Left hindlimb (tissue), 1 donor: ENCODE measurements at places on chromosomes 6 and 20.

DNA sequence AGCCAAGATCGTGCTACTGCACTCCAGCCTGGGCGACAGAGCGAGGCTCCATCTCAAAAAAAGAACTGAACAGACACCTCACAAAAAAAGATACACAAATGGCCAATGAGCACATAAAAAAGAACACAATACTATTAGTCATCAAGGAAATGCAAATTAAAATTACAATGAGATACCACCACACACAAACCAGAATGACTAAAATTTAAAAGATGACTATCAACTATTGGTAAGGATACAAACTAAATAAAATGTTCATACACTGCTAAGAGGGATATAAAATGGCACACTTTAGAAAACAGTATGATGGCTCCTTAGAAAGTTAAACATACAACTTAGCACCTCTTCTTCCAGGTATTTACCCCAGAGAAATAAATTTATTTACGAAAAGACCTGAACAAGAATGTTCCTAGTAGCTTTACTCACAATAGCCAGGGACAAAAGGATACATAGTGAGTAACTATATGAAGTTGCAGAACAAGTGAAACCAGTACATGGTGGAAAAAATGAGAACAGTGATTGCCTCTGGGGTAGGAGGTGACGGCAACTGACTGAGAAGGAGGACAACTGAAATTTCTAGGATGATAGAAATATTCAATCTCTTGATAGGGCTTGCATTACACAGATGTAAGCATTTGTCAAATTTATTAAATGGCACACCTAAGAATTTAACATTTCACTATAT is 53.2 kb downstream of the FAM8A1 start:
- DNase-seq = no peak

DNA sequence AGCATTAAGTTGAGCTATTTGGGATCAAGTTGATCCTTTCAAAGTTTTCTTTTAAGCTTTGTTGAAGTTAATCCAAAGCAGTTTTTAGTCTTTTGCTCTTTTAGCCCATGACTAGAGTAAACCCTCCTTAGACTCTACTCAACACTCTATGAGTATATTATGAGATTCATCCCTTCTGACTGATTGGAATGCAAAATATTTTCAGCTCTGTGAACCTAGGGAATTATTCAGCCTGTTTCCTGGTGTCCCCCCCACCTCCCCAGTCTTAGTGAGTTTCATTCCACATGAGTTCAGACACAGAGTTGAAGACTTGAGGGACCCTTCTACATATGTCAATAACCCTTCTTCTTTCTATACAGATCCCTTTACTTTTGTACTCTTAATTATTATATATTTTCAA is 413.7 kb downstream of the RFPL4B start:
- no peak for DNase-seq

- DNase-seq = no peak
Measured at GRCh38 chr6:116002756-116003155, 57.9 kb downstream of the FRK start.

GRCh38 chr20:57433657-57434389 is 42.6 kb downstream of the RBM38 start:
- no peak for DNase-seq

DNA sequence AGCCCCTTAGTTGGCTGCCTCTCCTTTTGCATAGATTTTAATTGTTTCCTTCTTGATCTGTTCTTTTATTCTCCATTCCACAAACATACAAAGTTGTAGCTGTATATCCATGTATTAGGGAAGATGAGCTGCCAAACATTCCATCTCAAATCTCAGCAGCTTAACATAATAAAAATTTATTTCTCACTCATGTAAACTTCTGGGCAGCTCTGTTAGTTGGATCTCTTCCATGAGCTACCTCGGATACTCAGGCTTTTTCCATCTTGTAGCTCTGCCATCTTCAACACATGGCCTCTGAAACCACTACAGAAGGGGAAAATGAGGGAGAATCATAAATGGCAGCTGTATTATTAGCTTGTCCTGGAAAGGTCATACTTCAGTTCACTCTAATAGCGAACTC is 149.4 kb upstream of the BMP2 start:
- DNase-seq = peak; percentile 47

GRCh38 chr6:17771609-17772008 is 64.9 kb upstream of the NUP153 start:
- DNase-seq = no peak

- no peak for DNase-seq
Measured at GRCh38 chr20:47610247-47610944, 108.7 kb downstream of the NCOA3 start.

GRCh38 chr6:14354919-14355572 is 237.5 kb downstream of the CD83 start:
- peak; percentile 75 for DNase-seq
